Posterior vena cava (tissue), 2 donors: ENCODE measurements at places on chromosomes 6 and 20. TPM values are rescaled to one million over a fixed set of nuclear protein-coding genes. Genes with fewer than 3 reads are reported as not detected.

- DNase-seq = peak; percentile 79
These were observed 978 bp downstream of the HLA-A start for GRCh38 chr6:29943053-29943966.

GRCh38 chr6:136961848-136962247, 39.7 kb downstream of the SLC35D3 start:
- no peak for DNase-seq

- no peak for DNase-seq
These were observed 530.5 kb upstream of the PTCHD4 start for GRCh38 chr6:48641544-48641943.

- no peak for DNase-seq
These were observed 22.3 kb upstream of the ANKEF1 start for GRCh38 chr20:10012464-10012863.

- no peak for DNase-seq
These were observed 178.7 kb downstream of the ATXN1 start for GRCh38 chr6:16582446-16583143.

- no peak for DNase-seq
These were observed 8.8 kb upstream of the VSX1 start for GRCh38 chr20:25090492-25091429.

GRCh38 chr6:77879527-77879926, 226.7 kb downstream of the MEI4 start:
- DNase-seq = no peak

- peak; percentile 53 for DNase-seq
These were observed 17.0 kb downstream of the GLP1R start for GRCh38 chr6:39065561-39065960.

DNA sequence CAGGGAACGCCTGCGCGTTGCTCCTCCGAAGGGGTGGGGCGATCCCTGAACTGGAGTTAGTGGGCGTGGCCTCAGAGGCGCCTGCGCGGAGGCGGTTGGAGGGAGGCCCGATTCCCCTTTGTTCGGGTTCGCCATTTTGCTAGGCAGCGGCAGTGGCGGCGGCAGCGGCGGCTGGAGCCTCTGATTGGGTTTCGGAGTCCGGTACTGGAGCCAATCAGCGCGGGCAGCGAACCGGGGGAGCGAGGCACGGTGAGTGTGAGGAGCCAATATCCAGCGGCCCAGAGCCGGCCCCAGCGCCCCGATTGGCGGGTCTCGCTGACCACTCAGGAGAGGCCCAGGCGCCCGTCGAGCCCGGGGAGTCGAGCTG, at the start of gene NFYA:
NFYA (plus strand) TSS at position 139 of the 367 bp plus-strand sequence. CDS start 6,116 bp downstream, outside the sequence.
- DNase-seq = peak; percentile 100

DNA sequence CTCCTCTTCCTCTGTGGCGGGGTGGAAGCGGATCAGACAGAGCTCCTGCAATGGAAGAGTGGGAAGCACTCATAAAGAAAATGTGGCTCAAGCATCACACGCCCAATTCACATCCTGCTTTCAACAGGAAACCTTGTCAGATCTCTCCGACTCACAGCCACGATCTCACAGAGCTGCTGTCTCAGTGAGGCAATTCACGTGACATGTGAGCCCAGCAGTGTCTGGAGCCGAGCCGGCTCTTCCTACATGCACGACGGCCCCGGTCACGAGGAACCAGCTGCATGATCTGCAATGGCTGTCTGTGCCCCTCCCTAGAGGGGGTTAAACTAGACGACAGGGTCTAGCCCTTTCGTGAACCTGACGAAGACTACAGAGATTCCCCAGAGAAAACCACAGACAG, 29.5 kb upstream of the TCFL5 start:
- DNase-seq = peak; percentile 38

GRCh38 chr20:38674092-38674764, 50.1 kb upstream of the SLC32A1 start:
- peak; percentile 76 for DNase-seq

DNA sequence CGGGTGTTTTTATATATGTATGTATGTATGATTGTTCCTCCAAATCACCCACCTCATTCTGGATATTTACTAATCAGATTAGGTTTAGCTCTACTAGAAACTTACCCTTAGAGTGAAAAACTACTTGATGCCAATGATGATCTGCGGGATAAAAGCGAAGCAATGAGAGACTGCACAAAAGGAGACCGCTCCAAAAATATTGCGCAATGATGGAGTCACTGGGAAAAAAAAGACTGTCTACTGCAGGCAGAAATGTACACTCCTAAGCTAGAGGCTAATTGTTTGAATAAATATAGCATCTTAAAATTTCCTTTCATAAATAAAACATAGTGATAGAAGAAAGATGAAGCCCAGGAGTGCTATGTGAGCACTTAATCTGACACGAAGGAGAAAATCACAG, 7.3 kb downstream of the RAB32 start:
- DNase-seq = no peak

- peak; percentile 80 for DNase-seq
These were observed 539 bp downstream of the CDYL start for GRCh38 chr6:4776493-4777393.

ENPP5 gene
- total RNA-seq = 1.0 TPM

MAK gene
- 0.28 TPM for total RNA-seq

ADGRB3 gene
- total RNA-seq = 2.0 TPM

HLA-DRB1 gene
- total RNA-seq = 78.2 TPM

TDRD6 gene
- total RNA-seq = 0.74 TPM

LINC00237 gene
- total RNA-seq = not detected

SIGLEC1 gene
- 12.6 TPM for total RNA-seq

NT5E gene
- 53.2 TPM for total RNA-seq

SLC4A11 gene
- total RNA-seq = 0.38 TPM
